ENCODE measurements at places on chromosomes 5 and 9. TPM values are rescaled to one million over a fixed set of nuclear protein-coding genes. Genes with fewer than 3 reads are reported as not detected.

SHOC1 gene
- not detected for total RNA-seq

- DNase-seq = no peak
- no peaks in the 10 kb centered on the region for H3K4me1 ChIP-seq
- no peak overlapping the region for H3K4me3 ChIP-seq
- H3K27ac ChIP-seq = no peak overlapping the region
- H3K36me3 ChIP-seq = no peaks in the 10 kb centered on the region
- peaks cover 9% of the 10 kb centered on the region for H3K27me3 ChIP-seq
Observed at GRCh38 chr9:72674961-72675360, 153.6 kb downstream of the TMC1 start.

UBAC1 gene
- total RNA-seq = 28.9 TPM

- H3K4me3 ChIP-seq = no peak overlapping the region
- no peak for DNase-seq
- no peaks in the 10 kb centered on the region for H3K36me3 ChIP-seq
- H3K27me3 ChIP-seq = no peaks in the 10 kb centered on the region
Observed at GRCh38 chr5:157516006-157516405, 56.0 kb downstream of the NIPAL4 start.

DNA sequence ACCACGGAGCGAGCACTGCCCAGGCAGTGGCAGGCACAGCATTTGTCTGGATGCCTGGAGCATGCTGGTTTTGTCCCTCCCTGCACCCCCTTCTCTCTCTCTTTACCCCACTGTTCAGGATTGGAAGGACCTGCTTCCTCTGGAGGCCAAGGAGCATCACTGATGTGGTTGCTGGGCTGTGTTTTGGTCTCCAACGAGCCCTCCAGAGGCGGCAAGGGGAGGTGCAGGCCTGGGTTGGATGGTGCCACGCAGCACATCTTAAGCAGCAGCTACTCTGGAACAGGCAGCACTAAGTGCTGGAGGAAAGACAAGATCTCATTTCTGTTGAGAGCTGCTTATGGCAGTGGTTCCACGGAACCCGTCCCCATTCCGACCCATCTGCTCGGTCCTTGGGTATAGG lies 139.6 kb downstream of the CMYA5 start:
- no peak overlapping the region for H3K4me3 ChIP-seq
- H3K27me3 ChIP-seq = peaks cover 17% of the 10 kb centered on the region
- DNase-seq = no peak
- no peaks in the 10 kb centered on the region for H3K36me3 ChIP-seq
- H3K27ac ChIP-seq = no peak overlapping the region

GRCh38 chr9:128138001-128138400 lies 10.5 kb upstream of the PTGES2 start:
- DNase-seq = no peak
- H3K27ac ChIP-seq = no peak overlapping the region
- H3K4me3 ChIP-seq = no peak overlapping the region
- no peaks in the 10 kb centered on the region for H3K27me3 ChIP-seq
- peaks cover 10% of the 10 kb centered on the region for H3K4me1 ChIP-seq

All from naive thymus-derived CD8-positive, alpha-beta T cell (primary cell).